ENCODE measurements at places on chromosomes 5 and 9. TPM values are rescaled to one million over a fixed set of nuclear protein-coding genes. Genes with fewer than 3 reads are reported as not detected.

The PCDHA9 gene
- total RNA-seq = 0.36 TPM

The ABL1 gene
- 147 TPM for total RNA-seq

The CAMK4 gene
- total RNA-seq = 4.0 TPM

The ABO gene
- total RNA-seq = not detected

The MLANA gene
- 0.32 TPM for total RNA-seq

Data from hair follicle dermal papilla cell (primary cell).